Lung (tissue), 17 donors: ENCODE measurements at places on chromosomes 11 and 22. TPM values are rescaled to one million over a fixed set of nuclear protein-coding genes. Genes with fewer than 3 reads are reported as not detected.

SYT13 gene
- 0.25 TPM for total RNA-seq

GGTLC2 gene
- not detected for total RNA-seq

SLC5A12 gene
- 0.06 TPM for total RNA-seq

BDNF gene
- 1.4 TPM for total RNA-seq

DNA sequence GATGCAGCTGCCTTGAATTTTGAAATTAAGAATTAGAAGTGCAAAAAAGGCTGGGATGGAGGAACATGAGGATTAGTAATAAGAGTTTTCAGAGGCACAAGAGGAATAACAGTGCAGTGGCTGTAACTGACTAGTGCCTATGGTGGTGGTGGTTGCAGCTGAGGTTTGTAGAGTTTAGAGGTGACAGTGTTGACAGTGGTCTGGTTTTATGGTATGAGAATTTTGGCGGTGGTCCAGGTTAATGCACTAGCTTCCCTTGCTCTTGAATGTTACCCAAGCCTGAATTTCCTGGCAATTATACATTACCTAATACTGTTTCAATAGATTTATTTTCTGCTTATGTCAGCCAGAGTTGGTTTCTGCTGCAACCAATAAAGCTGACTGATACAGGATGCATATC lies 112.8 kb upstream of the C11orf87 start:
- H3K36me3 ChIP-seq: no peaks in the 10 kb centered on the region
- H3K27ac ChIP-seq: no peak overlapping the region

DNA sequence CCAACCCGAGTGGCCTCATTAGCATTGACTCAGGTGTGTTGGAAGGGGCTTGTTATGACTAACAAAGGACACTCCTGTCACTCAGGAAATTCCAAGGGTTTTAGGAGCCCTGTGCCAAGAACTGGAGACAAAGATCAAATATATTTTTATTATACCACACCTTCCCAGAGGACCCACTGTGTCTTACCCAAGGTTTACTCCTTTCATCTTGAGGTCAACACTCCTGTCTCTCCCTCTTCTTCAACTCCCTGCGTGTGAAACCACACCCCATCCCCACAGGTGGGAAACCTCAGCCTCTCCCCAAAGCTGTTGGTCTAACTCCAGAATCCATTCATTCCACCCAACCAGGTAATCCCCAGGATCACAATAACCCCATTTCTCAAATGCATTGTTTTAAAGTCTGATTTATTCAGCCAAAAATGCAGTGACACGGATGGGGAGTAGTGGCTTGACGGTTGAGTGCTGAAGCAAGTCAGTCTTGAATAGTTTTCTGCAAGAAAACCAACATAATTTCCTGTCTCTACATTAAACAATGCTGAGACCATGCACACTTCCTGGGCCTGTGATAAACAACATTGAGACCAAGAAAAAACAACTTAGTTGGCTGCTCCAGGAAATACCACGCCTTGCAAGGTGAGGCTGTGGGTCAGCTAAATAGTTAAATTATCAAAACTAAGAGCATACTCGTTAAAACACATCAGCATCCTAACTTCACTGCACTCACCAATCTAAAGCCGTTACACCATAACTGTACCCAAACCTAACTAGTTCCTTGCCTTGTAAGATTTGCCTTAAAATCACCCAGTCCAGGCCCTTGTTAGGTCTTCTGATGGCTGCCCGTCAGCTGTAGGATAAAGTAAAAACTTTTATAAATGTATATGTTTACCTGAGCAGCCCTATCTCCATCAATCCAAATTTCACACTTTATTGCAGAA lies 38.5 kb upstream of the SPON1 start:
- H3K27me3 ChIP-seq: no peaks in the 10 kb centered on the region
- DNase-seq: no peak
- no peaks in the 10 kb centered on the region for H3K36me3 ChIP-seq
- H3K4me1 ChIP-seq: no peaks in the 10 kb centered on the region
- H3K4me3 ChIP-seq: no peak overlapping the region

GRCh38 chr22:29130476-29130875 lies 57.6 kb downstream of the KREMEN1 start:
- peaks cover 26% of the 10 kb centered on the region for H3K36me3 ChIP-seq
- no peak for DNase-seq
- H3K27me3 ChIP-seq: no peaks in the 10 kb centered on the region
- H3K4me1 ChIP-seq: peaks cover 7% of the 10 kb centered on the region
- no peak overlapping the region for H3K4me3 ChIP-seq

- no peaks in the 10 kb centered on the region for H3K4me1 ChIP-seq
- H3K4me3 ChIP-seq: no peak overlapping the region
- H3K27me3 ChIP-seq: no peaks in the 10 kb centered on the region
- no peak for DNase-seq
These were observed 333.9 kb downstream of the OPCML start for GRCh38 chr11:133198438-133198837.

- peak overlapping the region; percentile 81 for H3K27ac ChIP-seq
- H3K4me1 ChIP-seq: no peaks in the 10 kb centered on the region
- H3K27me3 ChIP-seq: no peaks in the 10 kb centered on the region
- no peak overlapping the region for H3K4me3 ChIP-seq
- DNase-seq: no peak
These were observed 12.2 kb upstream of the CDC42BPG start for GRCh38 chr11:64856382-64857227.

DNA sequence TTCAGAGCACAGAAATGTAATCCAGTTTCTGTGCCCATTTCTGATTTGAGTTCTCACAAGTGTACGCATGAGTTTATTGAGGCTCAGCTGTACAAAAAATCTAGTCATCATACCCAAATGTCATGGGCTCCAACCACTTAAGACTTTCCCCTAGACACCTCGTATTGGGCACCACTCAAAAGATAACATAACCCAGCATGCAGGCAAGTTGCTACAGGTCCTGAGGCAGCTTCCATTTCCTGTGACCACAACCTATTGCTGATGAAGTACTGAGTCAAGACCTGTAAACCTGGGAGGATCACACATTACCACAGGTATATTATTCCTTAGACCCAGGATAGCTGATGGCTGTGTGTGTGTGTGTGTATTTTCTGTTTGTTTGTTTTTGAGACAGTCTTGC lies 95.2 kb downstream of the MRTFA start:
- H3K27ac ChIP-seq: no peak overlapping the region
- no peaks in the 10 kb centered on the region for H3K36me3 ChIP-seq
- H3K4me1 ChIP-seq: no peaks in the 10 kb centered on the region
- DNase-seq: no peak

- H3K27ac ChIP-seq: no peak overlapping the region
- H3K27me3 ChIP-seq: no peaks in the 10 kb centered on the region
- H3K4me1 ChIP-seq: peaks cover 6% of the 10 kb centered on the region
These were observed 359.2 kb downstream of the BUD13 start for GRCh38 chr11:116413301-116414242.

DNA sequence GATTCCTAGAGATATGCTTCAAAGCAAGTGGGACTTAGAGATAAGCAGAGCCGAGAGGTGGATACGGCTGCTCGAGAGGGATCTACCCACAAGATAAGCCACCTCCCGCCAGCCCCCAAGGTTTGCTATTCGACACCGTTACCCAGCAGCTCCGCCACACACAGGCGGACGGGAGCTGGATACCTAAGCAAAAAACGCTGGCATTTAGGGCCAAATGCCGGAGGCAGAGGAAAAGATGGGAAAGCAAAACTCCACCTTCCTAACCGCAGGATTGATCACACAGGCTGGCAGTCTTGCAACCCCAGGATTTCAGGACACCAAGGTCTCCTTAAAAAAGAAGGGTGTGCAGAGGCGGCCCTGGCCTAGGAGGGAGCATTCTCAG lies 709 bp downstream of the FTH1 start:
- peaks cover 19% of the 10 kb centered on the region for H3K4me1 ChIP-seq
- H3K27ac ChIP-seq: peak overlapping the region; percentile 92
- no peaks in the 10 kb centered on the region for H3K27me3 ChIP-seq
- peak overlapping the region; percentile 93 for H3K4me3 ChIP-seq
